ENCODE measurements at places on chromosomes 13 and 19.

- DNase-seq, result no peak
These were observed 11.2 kb upstream of the MADCAM1 start for GRCh38 chr19:485077-485476.

DNA sequence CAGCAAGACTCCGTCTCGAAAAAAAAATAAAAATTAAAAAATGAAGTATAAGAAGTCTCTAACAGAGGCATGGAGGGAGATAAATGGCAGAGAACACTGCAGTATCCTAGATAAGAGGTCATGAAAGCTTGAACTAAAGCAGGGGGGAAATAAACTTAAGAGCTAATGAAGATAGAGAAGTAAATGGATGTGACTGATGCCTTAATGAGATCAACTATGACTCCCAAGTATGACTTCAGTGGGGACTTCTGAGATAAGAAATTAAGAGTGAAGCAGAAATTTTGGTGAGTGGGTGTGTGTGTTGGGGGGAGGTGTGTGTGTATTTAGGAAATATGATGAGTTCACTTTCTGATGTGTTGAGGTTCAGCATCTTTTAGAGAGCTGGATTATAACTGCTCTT, 55.1 kb downstream of the DIAPH3 start:
- no peak for DNase-seq

- DNase-seq, result no peak
These were observed 1.4 kb upstream of the MIR17HG start for GRCh38 chr13:91346062-91346461.

GRCh38 chr13:18960637-18961227, 220.9 kb downstream of the TUBA3C start:
- DNase-seq, result no peak

GRCh38 chr13:83753912-83754624, 128.2 kb downstream of the SLITRK1 start:
- no peak for DNase-seq

DNA sequence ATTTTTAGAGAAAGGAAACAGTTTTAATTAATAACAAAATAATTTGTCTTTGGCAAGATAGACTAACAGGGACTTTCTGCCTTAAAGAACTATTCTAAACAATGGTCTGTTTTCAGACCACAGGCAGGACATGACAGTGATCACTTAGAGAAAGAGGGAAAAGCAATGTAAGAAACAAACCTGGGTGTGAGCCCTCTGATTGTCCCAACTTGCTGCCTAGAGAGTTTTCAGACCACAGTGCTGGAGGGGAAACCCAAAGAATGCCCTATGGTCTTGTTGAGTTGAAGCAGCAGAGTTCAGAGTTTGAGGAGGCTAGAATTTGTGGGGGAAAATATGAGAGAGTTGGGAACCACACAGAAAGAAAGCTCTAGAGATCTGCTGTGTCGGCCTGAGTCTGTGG, 38.1 kb downstream of the DGKH start:
- no peak for DNase-seq

DNA sequence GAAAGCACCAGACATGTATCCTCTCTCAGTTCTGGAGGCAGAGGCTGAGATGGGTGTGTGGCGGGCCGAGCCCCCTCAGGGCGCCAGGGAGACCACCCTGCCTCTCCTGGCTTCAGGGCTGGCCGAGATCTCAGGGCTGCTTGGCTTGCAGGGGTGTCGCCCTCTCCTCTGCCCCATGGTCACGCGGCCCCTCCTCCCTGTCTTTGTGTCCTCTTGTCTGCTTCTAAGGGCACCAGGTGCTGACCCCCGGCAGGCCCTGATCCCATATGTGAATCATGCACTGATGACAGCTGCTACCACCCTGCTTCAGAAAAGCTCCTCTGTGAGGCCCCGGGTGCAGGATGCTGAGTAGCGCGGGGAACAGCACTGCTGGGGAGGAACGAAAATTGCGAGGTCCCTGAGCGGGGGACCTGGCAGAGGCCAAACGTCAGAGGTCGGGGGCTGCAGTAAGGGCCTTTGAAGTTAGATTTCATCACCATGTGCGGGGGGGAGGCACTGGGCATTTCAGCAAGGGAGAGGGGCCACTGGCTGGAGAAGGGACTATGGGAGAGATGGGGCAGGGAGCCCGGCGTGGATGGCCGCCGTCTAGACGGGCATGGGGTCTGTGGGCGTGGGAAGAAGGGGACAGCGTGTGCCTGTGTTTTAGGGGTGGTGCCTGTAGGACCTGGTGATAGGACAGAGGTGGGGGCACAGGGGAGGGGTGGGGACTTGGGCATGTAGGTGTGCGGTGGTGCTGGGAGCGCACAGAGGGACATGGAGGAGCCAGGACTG, 125.2 kb downstream of the KDM4B start:
- no peak for DNase-seq

DNA sequence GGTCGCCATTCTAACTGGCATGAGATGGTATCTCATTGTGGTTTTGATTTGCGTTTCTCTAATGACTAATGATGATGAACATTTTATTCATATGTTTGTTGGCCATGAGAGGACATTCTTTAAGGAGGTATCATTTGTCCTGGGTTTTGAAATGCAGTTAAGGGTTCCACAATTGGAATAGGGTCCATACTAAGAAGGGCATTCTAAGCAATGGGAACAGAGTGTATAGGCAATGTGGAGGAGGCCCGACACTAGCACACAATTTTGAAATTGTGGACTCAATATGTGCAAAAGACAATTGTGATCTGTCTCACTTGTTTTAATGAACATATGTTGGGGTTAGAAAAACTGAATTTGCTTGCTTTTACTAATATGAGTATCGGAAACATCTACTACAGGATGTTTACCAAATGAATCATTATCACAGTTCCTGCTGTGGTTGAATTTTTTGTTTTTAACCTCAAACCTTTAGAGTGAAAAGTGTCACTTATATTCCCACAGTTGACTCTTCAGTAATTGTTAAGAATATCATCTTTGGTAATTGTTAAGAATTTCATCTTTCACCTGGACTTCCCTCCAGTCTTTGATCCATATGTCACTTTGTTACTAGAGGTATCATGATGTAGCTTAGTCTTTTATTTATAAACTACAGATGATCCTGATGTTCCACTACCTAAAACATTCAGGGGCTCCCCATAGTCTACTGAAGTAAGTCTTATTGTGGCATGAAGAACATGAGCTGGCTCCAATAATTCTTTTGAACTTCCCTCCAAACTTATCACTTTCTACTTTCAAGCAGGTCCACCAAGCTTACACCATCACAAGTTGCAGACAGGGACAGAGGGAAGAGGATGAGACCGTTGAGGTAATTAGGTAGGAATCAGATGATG, 109.7 kb upstream of the KLF12 start:
- no peak for DNase-seq

GRCh38 chr13:113883314-113883811, 19.5 kb upstream of the GAS6 start:
- DNase-seq, result no peak

GRCh38 chr13:40758811-40759210, 12.2 kb downstream of the MRPS31 start:
- no peak for DNase-seq

DNA sequence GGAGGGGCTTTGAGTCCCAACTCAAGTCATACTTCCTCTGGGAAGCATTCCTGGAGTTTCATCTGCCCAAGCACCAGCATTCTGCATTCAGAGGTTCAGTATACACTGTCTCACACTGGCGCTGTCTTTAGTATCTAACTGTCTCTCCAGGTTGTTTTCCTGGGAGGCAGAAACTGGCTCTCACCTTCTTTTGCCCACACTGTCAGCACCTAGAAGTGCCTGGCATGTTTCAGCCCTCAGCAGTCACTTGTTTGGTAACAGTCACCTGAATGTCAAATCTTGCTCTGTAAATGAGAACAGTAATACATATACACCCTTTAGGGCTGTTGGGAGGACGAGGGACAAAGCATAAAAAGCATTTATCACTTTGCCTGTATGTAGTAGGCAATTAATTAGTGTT, 339.6 kb downstream of the UQCRFS1 start:
- no peak for DNase-seq

DNA sequence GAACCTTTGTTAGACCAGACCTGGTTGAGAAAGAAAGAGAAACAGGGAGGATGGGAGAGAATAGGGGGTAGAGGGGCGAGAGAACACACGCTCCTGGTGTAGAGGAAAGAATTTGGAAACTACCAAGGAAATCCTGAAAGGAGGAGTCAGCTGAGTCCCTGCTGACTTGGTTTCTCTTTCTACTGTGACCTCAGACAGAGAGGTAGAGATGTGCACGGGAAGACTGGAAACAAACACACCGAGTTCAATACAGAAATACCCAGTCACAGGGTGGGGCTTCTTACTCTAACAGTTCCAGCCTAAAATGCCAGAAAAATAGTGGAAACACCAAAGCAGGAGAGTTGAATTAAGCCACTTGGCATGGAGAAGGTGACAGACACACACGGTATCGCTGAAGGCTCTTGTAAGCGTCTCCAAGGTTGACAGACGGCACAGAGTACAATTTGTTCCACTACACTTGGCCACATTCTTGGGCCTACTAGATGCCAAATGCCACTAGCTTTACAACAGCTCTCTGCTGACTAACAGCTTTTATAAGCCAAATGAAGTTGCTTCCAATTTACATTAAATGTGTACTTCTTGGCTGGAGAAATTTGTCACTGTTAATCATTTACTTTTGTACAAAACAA, 28.1 kb downstream of the LATS2 start:
- peak; percentile 3 for DNase-seq
